ENCODE measurements at places on chromosomes 1 and 21.

DNA sequence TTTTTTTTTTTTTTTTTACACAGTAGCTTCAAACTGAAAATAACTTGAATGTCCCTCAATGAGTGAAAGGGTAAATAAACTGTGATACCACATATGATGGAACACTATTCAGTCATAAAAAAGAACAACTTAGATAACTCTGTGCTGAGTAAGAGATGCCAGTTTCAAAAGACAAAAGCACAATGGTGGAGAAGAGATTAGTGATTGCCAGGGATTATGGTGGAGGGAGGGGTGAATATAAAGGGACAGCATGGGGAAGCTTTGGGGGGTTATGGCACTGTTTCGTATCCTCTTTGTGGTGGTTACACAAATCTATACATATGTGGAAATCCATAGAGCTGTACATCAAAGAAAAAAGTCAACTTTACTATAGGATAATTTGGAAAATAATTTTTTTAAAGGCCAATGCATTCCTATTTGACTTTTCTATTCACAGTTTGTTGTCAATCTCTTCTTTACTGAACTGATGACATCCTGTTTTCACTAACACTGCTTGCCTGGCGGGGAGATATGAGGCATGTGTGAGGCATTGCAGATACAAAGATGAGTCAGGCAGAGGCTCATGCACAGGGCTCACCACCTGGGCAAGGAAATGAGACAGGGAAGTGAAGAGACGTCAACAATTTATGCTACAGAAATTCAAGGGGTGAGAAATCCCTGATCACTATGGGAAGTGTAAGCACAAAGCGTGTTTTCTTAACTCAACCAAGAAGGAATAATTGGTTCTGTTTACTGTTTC is 302.7 kb downstream of the DUSP10 start:
- DNase-seq = peak; percentile 49

DNA sequence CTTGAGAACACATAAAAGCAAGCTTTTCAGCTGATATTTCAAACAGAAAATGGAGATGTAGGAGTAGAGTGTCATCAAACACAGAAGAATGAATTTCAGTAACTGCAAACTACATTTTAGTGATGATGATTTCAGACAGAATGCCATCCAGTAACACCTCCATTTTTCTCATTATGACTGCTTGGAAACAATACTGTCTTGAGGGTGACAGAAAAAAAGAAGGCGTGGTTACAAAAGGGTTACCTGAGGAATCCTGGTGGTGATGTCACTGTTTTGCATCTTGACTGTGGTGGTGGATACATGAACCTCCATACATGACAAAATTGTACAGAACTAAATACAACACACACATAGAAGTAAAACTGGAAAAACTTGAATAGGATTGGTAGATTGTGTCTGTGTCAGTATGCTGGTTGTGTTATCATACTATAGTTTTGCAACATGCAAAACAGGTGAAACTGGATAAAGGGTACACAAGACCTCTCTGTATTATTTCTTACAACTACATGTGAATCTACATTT is 375.9 kb downstream of the PTBP2 start:
- DNase-seq = no peak

GRCh38 chr1:200714504-200715187 is 24.0 kb upstream of the CAMSAP2 start:
- no peak for DNase-seq

DNA sequence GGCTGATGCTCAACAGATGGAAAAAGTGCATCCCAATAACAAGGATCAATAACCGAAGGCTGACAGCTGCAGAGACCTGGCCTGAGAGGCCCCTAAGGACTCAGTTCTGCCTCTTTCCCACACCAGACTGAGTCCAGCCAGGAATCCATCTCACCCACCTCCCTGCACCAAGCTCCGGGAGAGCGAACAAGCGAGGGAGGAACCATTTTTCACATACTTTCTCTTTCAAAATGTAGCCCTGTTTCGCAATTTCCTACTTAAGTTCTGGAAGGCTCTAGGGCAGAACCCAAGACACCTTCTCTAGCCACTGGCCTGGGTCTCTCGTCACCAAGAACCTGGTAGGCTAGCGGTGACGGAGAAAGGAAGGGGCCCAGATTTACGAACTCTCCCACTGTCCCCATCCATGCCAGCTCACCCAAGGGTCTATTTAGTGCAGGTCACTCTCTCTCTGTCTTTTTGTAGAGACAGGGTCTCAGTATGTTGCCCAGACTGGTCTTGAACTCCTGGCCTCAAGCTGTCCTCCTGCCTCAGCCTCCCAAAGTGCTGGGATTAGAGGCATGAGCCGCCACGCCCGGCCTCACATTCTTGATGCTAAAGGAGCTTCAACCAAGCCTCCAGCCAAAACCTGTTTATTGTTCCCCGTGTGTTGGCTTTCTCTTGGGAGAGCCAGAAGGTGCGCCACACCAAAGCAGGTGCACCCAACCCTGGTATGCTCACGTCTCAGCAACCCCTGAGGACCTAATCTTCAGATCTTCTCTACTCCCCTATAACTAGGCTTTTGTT is 10.9 kb upstream of the GNL2 start:
- DNase-seq = no peak

GRCh38 chr1:172885971-172886370 is 164.8 kb downstream of the TNFSF18 start:
- DNase-seq = no peak

DNA sequence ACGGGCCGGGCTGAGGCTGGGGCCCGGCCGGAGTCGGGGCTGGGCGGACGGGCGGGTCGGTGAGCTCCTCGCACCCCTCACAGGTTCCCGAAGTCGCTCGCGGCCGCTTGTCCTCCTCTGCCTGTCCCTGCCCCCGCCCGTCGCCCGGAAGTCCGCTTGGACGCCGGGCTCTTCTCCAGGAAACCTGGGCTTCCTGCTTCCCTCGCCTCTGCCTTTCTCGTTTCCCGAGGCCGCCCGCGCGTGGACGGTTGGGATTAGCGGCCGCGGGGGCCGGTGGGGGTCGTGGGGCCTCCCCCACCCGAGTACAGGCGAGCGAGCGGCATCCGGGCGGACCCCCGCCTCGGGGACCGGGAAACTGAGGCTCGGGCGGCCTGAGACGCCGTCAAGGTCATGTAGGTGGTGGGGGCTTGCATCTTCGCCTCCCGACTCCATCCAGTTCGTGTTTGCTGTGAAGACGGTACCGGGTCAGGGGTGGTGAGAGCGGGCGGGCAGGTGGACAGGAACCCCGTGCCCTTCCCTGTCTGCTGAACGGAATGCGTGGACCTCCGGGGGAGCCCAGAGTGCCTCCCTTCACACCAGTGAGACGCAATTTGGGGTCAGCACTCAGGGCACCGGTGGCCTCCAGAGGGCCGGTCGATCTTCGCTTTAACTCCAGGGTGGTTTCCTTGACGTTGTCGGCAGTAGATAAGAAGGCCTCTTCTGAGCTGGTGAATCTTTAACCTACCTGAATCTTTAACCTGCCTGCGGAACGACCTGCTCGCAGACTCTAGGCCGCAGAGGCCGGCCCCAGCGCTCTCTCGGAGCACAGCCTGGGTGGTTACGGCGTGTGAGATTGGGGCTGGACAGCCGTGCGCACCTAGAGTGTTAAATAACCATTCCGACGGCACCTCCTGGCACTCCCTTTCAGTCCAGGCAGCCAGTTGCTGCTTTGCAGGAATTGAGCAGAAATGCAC is 686 bp downstream of the ARF1 start:
- no peak for DNase-seq

DNA sequence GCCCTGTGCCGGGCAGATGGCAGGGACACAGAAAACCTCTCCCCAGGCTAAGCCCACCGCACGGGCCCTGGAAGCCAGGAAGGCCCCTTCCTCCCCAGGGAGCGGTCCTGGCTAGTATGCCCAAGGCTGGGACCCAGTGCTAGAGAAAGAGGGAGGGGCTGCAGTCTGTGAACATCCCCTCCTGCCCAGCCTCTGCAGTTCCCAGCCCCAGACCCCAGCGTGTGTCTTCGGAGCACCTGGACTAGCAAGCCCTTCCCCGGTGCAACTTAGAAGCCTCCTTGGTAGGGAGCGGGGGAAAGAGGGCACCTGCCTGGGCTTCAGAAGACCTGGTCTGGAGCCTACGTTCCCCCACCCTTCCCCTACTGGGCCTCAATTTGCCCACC is 2.1 kb downstream of the PLEKHG5 start:
- DNase-seq = no peak

- no peak for DNase-seq
These were observed 111.1 kb upstream of the ZP4 start for GRCh38 chr1:238001818-238002217.

DNA sequence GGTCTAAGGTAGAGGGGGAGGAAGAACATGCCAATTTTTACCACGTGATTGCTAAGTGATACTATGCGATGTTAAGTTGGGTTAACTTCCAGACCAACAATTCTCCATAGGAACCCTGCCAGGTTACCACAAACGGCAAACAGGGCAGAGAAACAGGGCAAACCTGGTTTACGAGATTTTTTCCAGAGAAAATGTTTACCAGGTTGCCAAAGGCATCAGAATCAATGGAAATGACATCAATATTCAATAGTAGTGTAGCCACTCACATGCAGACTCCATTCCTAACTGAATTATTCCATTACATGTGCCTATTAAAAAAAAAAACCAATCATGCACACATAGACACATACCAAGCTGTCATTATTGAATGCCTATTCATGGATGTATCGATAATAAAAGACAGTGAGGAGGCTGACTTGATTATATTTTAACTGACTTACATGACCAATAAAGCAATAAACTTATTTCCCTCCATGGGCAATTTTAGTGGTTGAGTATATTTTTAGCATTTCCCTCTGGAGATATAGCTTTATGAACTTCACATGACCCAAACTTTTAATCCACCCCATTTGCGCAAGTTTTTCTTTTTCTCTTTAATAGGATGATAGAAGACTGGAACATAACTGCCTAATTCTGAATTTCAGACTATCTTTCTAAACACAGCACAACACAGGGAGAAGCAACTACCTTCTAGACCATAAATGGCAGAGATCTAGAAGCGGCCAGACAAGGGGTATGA is 40.5 kb upstream of the KCNE1 start:
- DNase-seq = no peak

DNA sequence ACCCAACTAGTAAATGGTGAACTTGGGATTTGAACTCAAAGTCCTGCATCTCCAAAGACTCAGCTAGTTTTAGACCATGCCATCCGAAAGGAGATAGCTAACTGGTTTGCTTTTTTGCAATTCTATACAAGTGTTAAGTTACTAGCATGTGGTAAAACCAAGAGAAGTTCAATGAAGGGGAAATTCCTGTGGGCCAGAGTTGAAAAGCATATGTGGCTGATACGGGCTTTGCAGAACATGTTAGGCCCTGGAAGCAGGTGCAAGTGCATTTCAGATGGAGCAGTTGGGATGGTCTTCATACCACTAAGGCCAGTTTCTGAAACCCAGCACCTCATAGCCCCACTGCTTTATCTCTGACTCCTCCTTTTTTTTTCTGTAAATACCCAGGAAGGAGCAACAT is 620.9 kb downstream of the PLPP3 start:
- DNase-seq = no peak

GRCh38 chr1:39407510-39407895 is 83.9 kb upstream of the BMP8A start:
- DNase-seq = no peak

DNA sequence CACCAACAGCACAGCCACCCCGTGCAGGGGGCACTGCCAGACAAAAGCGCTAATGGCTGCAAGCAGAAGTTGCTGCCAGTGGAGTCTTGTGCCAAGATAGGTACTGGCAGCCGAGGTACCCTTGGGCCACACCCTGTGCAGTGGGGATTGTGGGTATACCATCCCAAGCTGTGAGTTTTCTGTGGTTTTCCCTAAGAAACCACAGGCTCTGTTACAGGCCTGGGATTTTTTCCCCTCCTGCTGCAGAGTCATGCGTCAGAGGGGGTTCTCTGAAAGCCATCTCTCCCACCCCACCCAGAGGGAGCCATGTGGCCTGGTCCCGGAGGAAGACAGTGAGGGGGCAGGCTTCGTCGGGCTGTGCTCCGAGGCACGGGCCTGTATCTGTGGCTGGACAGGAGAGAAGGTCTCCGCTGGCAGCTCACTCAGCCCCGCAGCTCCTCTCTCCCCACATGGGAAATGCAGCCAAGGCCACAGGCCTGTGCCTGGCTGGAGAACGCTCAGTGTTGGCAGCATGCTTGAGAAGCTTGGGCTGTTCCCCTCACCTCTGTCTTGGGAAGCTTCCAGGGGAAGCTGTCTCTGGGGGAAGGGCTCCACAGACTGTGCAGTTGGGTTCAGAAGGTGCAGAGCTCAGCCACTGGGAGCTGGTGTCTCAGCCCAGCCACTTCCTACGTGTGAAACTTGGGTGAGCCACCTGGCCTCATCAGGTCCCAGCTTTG is 42.5 kb downstream of the NEK2 start:
- DNase-seq = no peak

GRCh38 chr1:66535853-66536252 is 1.9 kb downstream of the SGIP1 start:
- no peak for DNase-seq

DNA sequence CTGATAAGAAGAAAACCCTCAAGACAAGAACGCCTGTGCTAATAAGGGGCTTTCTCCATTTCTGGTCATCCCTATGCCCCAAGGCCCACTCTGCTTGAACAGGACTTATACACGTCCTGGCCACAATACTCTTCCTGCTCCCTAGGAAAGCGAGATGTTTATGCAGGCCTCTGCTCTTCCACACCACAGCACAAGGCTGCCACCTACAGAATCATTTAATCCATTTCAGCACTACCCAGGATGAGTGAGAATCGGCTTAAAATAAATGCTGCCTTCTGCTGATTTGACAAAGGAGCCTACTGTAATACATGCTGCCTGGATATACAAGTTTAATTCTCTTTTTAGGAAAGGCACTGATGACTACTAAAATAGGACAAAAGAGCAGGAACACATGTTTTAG is 29.4 kb downstream of the FRRS1 start:
- DNase-seq = no peak

DNA sequence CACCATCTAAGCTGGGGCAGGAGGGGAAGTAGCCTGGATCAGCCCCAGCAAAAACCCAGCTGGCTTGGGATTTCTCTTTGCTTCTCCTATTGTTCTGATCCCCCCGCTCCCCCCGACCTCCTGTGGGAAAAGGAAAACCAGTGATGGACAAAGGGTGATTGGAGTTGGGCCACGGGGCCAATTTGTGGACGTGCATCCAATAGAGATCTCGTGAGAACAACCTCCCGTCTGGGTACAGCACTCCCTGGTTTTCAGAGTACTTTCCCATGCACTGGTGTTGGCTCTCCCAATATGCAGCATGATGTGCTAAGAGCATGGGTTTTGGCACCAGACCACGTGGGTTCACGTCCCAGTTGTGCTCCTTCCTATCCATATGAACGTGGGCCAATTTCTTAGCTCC is 9.0 kb downstream of the BLACAT1 start:
- no peak for DNase-seq

DNA sequence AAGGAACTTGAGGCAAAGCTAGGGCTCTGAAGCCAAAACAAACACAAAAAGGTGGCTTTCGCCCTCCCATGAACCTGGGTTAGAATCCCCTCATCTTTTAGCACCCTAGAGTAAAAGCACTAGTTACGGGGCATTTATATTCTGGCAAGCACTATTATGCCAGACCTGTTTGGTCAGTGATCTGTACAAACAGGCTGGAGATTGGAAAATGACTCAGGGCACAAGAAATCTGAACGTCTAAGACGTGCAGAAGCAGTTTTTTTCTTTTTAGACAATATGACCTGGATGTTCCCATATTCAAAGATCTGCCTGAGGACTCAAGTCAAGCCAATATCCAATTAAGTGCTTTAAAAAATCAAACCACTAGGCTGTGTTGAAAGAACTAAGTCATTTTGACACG is 3.0 kb downstream of the ZNF436 start:
- DNase-seq = no peak

GRCh38 chr1:7383671-7384520 is 387.2 kb upstream of the VAMP3 start:
- no peak for DNase-seq

Data from activated T-helper 1 cell treated with anti-CD3 and anti-CD28 coated beads, Interleukin-2, amount 50 U/mL, for 16 hours (primary cell).